ENCODE measurements at places on chromosomes 3 and 15.

GRCh38 chr15:83339396-83339795, 54.9 kb upstream of the BNC1 start:
- no peak for DNase-seq

DNA sequence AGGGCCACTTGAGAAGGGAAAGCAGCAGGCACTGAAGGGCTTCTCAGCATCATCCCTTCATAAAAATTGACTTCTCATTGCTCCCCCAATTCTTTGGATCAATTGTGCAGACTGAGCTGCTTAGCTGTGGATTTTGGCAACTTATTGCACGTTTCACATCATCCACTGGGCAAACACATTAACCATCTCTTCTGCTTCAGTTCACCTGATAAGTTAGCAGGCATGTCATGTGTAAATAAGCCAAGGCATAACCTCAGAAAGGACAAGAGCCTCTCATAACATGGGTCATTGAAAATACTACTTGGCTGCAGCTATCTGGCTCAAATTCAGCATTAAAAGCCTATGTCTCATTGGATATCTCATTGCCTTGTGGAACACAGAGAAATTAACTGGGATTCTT, 366.5 kb downstream of the LRRC3B start:
- no peak for DNase-seq

DNA sequence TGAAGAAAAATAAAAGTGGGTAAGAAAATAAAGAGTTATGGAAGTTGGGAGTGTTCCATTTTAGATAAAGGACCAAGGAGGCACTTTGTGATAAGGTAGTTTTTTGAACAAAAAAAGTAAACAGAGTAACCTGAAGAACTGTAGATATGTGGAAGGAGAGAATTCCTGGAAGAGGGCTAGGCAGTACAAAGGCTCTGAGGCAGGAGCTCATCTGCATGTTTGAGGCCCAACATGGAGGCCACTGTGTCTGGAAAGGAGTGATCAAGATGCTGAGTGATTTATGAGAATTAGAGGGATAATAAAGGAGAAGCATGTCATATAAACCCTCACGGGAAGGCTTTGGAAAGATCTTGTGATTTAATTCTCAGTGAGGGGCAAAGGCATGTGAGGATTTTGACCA, 126.5 kb downstream of the DTWD1 start:
- no peak for DNase-seq

GRCh38 chr15:62107571-62108121, 40.9 kb downstream of the C2CD4A start:
- DNase-seq, result no peak

- DNase-seq, result no peak
These were observed 75.5 kb upstream of the IQSEC1 start for GRCh38 chr3:13148561-13149329.

DNA sequence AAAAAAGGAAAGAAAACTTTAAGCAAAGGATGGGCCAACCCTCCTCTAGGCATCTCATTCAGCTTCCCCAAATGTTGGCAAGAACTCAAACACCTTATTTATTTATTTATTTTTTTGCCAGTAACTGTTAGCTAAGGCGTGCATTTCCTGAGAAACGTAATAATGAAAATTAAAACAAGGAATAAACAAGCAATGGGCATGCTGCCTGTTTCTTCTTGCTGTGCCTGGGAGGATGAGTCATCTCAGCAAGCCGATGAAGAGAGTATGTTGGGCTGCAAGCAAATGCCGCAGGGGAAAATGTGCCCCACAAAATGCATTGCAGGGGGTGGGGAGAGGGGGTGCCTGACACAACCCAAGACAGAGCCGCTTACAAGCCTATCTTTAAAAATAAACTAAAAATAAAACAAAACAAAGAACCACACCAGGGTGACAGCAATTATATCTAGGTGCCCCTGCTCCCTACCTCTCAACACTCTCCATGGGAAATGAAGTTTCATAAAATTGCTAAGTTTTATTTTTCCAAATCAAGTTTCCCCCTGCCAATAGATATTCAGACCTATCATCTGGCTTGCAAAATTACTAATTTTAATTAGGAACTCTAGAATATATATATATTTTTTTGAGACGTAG, 40.3 kb downstream of the EIF4E3 start:
- no peak for DNase-seq

- DNase-seq, result no peak
These were observed 5.6 kb downstream of the CTXND1 start for GRCh38 chr15:80246425-80246894.

- DNase-seq, result no peak
These were observed 150.6 kb downstream of the KCNMB2 start for GRCh38 chr3:178686826-178687225.

DNA sequence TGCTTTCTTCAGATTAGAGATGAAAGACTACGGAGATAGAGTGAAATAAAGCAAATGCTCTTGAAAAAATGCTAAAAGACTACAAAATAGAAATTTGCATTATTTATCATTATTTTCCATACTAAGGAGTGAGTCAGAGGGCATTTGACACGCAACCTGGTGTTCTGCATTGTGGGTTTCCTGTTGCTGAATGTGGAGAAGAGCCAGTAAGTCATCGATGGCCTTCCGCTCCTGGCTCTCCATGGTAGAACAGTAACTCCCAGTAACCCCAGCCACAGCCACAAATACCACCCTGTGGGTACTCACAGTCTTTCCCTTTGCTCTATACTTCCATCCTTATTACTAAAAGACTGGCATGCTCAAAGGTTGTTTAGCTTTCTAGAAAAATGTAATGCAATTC, 61.5 kb downstream of the CGGBP1 start:
- DNase-seq, result no peak

- no peak for DNase-seq
These were observed 28.8 kb upstream of the TRA2B start for GRCh38 chr3:185966655-185967054.

DNA sequence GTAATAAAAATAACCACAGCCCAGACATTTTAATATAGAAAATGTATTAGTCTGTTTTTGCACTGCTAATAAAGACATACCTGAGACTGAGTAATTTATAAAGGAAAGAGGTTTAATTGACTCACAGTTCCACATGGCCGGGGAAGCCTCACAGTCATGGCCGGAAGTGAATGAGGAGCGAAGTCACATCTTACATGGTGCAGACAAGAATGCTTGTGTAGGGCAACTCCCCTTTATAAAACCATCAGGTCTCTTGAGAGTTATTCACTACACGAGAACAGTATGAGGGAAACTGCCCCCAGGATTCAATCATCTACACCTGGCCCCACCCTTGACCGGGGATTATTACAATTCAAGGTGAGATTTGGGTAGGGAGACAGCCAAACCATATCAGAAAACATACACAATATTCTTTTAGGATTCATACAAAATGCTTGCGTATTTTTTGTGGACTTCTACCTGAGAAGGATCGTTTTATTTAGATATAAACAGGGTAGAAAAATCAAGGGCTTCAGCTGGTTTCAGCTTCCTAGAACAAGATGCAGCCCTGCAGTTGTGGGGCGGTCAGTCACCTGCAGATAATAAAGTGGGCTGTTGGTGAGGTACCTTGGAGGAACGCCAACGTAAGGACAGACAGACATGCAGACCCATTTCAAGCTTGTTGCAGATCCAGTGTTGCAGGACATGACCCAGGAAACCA, 101.9 kb downstream of the TNIK start:
- DNase-seq, result no peak

GRCh38 chr3:159763602-159764489, 224.8 kb upstream of the IL12A start:
- no peak for DNase-seq

DNA sequence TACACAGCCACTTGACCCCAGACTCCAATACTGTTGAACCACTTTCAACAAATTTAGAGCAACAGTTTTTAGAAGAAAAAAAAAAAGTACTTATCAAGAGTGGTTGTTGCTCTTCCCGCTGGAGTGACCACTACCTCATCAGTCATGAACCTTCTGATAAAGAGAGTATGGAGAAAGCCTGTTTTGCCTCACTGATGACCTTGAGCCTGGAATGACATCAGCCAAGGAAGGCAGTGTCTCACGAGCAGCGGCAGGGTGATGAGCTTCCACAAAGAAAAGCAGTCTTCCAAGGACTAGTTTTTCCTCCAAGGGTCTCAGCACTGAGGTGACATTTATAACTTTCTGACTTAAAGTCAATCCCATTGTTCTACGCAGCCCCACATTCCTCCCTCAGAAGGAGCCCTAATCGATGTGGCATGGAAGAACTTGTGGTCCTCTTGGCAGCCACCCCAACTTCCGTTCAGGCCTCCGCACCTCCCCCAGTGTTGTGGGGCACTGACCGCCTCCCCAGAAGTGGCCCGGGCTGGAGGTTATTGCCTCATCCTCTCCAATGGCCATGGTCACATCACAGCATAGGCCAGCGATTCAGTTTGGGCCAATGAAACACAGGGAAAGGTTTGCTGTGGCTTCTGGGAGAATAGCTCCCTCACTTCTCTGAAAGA, 1.8 kb upstream of the CYP11A1 start:
- DNase-seq, result no peak

GRCh38 chr3:8837162-8837561, 67.7 kb upstream of the OXTR start:
- no peak for DNase-seq

GRCh38 chr3:107598926-107599771, 76.4 kb downstream of the BBX start:
- no peak for DNase-seq

- DNase-seq, result no peak
These were observed 6.4 kb downstream of the CMSS1 start for GRCh38 chr3:99823723-99824711.

- no peak for DNase-seq
These were observed 103.0 kb upstream of the DPH6 start for GRCh38 chr15:35648941-35649340.

GRCh38 chr15:66721954-66722353, 19.9 kb downstream of the SMAD6 start:
- DNase-seq, result no peak

- no peak for DNase-seq
These were observed 36.6 kb downstream of the DMXL2 start for GRCh38 chr15:51585986-51586385.

GRCh38 chr3:78186404-78186803, 1146.5 kb downstream of the ROBO2 start:
- DNase-seq, result no peak

DNA sequence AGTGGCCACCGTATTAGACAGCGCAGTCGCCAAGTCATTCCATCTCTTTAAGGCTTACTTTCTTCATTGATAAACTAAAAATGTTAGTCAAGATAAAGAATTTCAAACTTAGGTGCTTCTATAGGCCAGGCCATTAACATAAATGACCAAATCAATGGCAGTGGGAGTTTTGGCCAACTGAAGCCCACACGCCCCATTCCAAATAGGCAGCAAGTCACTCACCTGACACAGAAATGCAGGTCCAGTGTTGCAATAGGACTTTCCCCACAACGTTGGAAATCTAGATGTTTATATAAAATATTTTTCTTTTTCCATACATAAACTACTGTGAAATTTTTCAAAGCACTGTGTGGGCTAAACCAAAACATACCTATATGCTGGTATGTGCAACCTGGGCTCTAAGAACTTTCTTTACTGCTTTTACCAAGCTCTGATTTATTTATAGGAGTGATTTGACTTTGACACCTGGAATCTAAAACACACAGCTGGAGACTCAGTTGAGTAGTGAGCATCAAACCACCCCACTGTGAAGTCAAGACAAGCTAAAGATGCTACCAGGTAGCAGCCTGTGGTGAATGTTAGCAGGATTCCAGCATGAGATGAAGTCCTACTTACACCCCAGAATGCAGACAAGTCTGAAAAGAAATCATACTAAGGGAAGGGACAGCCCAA, 15.1 kb downstream of the GOLIM4 start:
- DNase-seq, result no peak

- DNase-seq, result no peak
These were observed 71.4 kb downstream of the C3orf80 start for GRCh38 chr3:160296591-160296990.

DNA sequence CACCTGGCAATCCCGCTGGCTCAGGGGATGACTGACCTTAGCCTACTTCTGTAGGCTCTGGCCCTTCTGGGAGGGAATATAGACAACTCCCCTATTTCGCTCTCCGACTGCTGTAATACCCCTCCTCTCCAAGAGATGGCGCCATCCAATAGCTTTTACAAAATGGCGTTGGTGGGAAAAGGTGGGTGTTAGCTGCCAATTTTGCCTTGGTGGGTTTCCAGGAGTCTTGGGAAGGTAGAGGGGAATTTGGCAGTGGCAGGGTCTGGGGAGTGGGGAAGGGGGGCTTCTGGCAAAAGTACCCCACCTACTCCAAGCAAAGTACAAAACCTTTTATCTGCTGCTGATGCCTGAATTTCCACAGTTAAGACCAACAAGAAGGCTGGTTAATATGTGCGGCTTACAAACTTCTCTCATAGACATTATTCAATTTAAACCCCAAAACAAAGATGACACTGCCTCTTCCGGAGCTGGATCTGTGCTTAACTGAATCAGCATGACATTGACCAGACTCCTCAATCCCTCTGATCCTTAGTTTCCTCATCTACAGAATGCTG, 62.1 kb downstream of the RASGRF1 start:
- DNase-seq, result no peak

DNA sequence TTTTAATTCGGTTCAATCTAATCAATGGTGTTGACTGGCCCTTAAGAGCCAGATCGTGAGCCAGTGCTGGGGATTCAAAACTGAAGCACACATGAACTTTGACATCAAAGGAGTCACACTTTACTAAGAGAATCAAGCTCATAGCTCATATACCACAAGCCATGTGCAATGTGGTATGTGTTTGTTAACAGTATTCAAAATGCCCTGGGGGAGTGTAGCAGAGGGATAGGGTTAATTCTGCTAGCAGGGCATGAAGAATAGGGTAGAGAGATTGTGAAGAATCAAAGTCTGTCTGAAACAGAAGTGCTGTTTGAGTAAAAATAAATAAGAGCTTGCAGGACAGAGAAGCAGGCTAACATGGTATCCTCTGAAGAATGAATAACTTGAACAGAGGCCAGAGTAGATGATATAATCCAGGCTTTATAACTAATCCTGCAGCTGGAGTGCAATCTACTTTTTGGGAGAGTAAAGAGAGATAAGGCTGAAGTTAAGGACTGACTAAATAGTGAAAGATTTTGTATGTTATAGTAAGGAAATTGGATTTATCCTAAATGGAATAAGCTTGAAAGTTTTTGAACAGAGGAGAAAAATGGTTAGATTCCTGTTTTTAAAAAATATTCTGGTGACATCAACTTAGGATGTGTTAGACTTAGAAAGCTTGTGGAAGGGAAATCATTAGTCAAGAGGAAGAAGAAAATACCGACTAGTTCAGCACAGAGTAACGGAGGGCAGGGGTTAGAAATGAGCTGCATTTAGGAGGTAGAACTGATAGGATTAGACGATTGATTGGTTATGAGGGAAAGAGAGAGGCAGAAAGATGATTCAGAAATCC, 292.0 kb downstream of the NFKBIZ start:
- DNase-seq, result no peak

GRCh38 chr3:12966847-12967605, 106.2 kb downstream of the IQSEC1 start:
- no peak for DNase-seq
